ENCODE measurements at places on chromosomes 16 and 17.

GRCh38 chr17:68306819-68307218 is 15.5 kb downstream of the ARSG start:
- no peak for DNase-seq

DNA sequence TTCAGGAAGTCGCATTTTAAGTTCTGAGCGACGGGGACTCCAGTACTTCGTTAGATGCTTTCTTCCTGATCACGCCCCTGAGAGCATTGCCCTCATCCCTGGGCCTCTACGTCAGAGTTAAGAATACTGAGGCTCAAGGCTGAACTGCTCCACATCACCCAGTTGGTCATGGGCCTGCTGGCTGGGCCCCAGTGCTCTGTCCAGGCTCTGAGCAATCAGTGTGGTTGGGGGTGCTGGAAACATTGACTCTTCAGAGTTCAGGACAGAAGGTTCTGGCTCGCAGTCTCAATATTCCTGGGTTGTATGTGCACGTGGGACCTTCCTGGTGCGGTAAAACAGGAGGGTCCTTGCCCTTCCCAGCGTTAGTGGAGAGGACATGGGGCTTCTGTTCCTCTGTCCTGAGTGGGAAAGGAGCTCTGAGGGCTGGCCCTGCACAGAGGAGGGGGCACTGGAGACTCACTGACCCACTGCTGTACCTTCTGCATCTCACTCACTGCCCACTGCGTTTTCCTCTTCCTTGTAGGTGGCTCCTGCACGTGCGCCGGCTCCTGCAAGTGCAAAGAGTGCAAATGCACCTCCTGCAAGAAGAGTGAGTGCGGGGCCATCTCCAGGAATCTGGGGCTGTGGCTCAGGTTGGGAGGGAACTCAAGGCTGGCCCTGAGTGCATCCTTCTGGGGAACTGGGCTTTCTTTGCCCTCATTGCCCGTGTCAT is 518 bp downstream of the MT1E start:
- DNase-seq: no peak

GRCh38 chr16:66416939-66417700 is 10.0 kb upstream of the BEAN1 start:
- no peak for DNase-seq

DNA sequence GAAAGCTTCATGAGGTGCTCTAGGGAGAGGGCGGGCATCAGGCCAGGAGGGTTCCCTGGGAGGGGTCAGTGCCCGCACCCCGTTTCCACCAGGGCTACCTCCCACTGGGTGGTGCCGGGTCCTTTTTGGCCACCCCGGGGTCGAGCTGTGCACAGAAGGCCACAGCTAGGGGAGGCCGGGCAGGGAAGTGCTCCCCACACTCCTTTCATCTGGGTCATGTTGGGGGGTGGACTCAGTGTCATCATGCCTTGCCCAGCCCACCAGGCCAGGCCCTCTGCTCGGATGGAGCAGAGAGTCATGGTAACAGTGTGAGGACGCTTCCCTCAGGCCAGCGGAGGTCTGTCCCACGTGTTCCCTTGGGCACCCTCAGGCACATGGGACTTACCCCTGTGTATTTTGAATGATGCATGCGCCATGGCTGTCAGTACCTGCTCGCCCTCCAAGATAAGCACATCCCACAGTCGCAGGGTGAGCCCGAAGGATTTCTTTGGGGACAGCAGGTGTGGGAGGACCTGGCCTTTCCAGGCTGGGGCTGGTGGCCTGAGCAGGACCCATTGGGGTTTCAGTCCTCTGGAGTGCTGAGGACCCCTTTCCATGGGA is 46.4 kb downstream of the TNFRSF13B start:
- DNase-seq: no peak

- DNase-seq: no peak
Observed at GRCh38 chr17:6259899-6260298, 175.0 kb downstream of the AIPL1 start.

DNA sequence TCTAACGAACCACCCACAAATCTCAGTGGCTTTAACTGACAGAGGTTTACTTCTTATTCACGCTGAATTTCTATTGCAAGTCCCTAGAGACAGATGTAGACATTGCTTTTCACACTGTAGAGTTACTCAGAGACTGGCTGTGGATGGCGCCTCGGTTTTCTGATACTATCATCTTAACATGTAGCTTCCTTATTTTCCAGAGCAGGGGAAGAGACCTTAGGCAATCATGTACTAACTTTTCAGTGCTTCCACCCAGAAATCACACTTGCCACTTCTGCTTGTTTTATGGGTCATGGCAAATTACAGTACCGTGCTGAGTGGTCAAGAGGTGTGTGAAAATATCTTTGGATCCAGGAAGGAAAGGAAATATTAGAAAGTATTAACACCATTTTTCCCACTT is 65.4 kb downstream of the MAF start:
- DNase-seq: no peak

DNA sequence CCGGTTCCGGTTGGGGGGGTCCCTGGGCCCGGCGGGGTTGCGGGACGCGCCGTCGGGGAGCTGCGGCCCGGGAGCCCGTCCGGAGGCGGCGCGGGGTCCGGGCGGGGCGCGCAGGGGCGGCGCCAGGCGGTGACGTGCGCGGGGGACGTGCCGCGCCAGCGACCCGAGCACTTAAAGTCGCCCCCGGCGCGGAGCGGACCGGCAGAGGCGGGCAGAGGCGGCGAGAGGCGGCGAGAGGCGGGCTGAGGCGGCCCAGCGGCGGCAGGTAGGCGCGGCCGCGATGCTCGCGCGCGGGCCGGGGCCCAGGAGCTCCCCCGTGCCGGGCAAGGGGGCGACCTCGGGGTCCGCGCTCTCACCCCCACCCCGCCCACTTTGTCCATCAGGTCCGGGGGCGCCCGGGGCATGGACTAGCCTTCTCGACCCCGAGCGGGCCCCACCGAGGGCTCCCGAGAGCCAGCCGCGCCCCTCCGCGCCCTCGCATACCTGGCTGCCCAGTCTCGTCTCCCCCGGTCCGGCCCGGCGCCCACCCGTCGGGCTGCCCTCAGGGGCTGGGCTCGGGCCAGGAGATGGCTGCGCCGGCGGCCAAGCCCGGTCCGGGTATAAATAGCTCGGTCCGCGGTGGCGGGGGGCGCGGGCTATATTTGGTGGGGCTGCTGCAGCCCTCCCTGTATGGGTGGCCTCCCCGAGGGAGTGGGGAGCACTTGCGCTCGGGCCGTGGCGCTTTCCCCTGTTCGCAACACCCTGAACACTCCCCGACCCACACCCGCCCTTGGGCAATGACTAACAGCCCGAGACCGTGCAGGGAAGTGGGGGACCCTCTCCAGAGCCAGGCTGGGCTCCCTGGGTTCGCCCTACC is at the start of gene SLC16A3:
Gene SLC16A3, plus strand, starts transcription at position 201 of the 856 bp plus-strand sequence. CDS start 6,967 bp downstream, outside the sequence.
- peak; percentile 22 for DNase-seq

GRCh38 chr17:44915321-44915726 is at the start of gene GFAP:
TSS of gene GFAP (minus strand) at chr17:44915500. CDS start at chr17:44915486, 14 bp downstream.
- DNase-seq: no peak

GRCh38 chr16:89439659-89440058 is 50.7 kb downstream of the ANKRD11 start:
- no peak for DNase-seq

GRCh38 chr17:17766077-17766743 is 70.6 kb downstream of the SREBF1 start:
- DNase-seq: no peak
